Endodermal cell (in vitro differentiated cells): ENCODE measurements at places on chromosomes 2 and 18. TPM values are rescaled to one million over a fixed set of nuclear protein-coding genes. Genes with fewer than 3 reads are reported as not detected.

The RIF1 gene
- 62.0 to 65.0 TPM (median 64.3 TPM) in 3 replicates for total RNA-seq

The REG1B gene
- total RNA-seq, result not detected in 3 replicates

The CEBPZOS gene
- 8.5 to 11.8 TPM (median 11.4 TPM) in 3 replicates for total RNA-seq

The SERPINB13 gene
- not detected in 3 replicates for total RNA-seq

The SIX3 gene
- total RNA-seq, result 5.7 and 7.5 TPM in 2 replicates

The CTAGE1 gene
- total RNA-seq, result not detected in 2 replicates
